Activated T-cell treated with anti-CD3 and anti-CD28 coated beads for 4 hours (primary cell): ENCODE measurements at places on chromosomes 1 and 21.

DNA sequence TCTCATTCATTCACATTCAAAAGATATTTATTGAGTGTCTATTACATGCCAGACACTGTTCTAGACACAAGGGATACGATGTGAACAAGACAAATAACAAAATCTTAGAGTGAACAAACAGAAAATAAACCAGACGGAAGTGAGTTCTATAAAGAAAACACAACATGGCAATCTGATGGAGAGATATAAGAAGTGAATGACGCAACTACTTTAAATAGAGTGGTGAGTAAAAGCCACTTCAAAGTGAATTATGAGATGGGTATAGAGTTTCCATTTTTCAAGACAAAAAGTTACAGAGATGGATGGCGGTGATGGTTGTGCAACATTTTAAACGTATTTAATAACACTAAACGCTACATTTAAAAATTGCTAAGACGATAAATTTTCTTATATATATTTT, 75.4 kb downstream of the CEP170 start:
- DNase-seq, result no peak

- DNase-seq, result no peak
Observed at GRCh38 chr21:42535602-42536171, 22.0 kb downstream of the SLC37A1 start.

- no peak for DNase-seq
Observed at GRCh38 chr1:31861346-31861745, 45.5 kb upstream of the SPOCD1 start.

DNA sequence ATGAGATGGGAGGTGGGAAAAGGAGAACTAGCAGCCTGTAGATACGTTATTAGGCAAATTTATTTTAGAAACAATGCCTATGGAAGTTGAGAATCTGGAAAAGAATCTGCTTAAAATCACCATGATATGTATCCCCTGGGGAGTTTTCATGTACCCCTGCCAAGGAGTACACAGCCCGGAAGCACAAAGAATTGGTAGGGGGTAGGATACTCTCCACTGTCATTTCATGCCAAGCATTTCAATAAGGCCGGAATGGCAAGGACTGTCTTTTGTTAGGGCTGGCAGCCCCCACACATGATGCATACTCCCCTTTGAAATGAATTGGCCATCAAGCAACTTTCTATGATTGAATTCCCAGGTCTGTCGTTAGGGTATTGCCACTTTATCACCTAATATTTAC, 111.5 kb upstream of the APP start:
- DNase-seq, result no peak

GRCh38 chr1:155019377-155020245, 14.0 kb downstream of the DCST2 start:
- no peak for DNase-seq

GRCh38 chr1:231757101-231757404, 130.5 kb downstream of the DISC1 start:
- DNase-seq, result no peak

GRCh38 chr1:114448370-114449036, 62.5 kb downstream of the TRIM33 start:
- no peak for DNase-seq

DNA sequence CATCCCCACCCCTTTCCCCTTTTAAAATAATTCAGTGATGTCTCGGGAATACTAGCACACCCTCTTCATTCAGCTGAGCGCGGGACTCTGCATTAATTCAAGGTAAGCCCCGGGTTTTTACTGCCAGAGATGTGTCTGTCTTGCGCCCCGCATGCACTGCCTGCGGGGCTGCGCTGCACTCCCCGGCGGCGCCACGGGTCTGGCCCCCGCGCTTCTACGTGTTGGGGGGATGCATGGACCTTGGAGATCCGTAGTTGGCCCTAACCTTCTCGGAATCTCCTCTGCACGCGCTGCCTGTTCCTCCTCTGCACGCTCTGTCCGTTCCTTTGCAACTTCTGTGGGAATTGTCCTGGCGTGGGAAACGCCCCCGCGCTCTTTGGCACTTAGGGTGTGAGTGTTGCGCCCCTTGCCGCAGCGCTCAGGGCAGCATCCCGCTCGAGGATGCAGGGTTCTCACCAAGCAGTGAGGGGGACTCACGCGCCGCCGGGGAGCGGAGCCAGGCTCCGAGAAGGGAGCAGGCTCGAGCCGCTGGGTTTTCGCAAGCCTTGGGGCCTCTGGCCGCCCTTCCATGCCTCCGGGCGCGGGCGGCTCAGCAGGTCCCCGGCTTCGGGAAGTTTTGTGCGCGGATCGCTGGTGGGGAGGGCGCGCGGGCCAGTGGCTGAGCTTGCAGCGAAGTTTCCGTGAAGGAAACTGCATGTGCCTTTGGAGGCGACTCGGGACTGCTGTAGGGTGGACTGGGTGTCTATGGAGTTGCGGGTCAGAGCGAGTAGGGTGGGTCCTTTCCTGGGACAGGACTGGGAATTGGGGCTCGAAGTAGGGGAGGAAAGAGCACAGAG, 165.1 kb upstream of the CACNA1E start:
- no peak for DNase-seq

GRCh38 chr1:231327617-231328016, 10.0 kb downstream of the EXOC8 start:
- no peak for DNase-seq

DNA sequence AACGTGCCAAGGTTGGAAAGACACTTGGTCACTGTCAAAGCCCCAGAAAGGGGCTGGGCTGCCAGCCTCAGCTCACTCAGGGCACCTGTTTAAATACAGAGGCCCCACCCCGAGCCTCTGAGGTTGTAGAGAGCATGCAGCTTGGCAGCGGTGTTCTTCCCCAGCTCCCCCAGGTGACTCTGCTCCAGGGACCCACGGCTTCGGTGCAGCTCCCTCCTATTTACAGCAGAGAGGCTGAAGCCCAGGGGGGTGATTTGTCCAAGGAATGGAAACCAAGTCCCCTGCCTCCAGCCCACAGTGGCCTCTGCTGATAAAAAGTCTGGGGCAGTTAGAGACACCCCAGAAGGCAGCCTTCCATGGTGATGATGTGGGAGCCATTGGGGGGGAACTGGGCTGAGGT, 9.1 kb upstream of the C1QA start:
- DNase-seq, result no peak

- DNase-seq, result no peak
Observed at GRCh38 chr1:181104042-181104789, 15.7 kb downstream of the IER5 start.

DNA sequence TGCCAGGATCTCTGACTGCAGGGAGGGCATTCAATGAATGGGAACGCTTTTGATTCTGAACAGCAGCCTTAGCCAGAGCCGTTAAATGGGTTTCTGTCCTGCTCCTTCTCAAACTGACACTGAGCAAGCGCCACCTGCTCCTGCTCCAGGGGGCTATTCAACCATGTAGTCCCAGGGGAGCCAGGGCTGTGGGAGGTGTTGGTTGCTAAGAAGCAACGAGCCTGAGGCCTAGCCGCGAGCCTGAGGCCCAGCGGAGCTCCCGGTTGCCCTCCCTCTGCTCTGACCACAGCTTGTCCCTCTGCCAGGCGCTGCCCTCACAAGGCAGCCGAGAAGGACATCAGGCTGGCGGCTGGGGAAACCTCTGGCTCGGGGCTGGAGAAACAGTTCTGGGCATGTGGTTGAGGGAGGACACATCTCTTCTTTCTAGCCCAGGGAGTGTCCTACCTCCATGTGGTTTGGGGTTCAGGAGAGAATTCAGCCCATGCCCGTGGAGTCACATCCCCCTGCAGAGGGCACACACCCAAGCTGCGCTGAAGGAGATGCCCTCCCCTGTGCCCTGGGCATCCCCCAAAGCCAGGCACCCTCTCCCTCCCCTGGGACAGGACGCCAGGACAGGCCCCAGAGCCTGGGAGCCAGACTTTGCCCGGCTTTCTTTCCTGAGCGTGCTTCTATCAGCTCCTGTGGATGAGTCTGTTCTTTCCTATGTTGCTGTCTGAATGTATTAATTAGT, 18.0 kb downstream of the PCP4 start:
- no peak for DNase-seq

DNA sequence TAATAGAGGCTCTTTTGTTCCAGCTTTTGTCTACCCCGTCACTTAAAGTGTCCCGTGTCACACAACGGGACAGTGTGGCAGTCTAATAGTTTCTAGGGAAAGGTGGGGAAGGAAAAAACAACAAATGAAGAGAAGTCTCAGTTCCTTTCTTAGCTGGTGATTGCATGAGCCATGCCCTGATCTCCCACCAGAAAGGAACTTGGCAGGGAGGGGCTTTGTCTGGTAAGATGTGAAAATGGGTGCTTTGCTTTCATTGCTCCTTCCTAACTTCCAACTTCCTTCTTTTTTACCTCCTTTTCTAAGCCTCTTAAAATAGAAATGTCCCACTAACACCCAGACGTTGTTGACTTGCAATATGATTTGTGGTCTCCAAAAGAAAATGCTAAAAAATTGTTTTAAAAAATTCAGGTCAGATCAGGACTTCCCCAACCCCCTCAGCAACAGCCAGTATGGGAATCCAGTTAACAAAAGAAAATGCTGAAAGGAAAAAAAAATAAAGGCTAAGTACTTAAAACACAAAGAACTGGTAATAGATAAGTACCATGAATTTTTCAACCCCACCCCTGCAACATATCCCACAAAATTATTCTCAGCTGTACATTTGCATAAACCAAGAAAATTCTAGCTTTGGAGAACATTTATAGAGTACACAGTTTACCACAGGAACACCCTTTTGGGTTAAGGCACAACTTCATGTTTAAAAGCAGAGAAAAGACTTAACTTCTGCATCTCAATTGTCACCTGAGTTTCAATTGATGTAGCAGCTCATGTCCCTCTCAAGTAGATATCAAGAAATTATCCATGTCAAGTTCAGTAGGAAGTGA, 106.2 kb downstream of the NIBAN1 start:
- DNase-seq, result no peak

DNA sequence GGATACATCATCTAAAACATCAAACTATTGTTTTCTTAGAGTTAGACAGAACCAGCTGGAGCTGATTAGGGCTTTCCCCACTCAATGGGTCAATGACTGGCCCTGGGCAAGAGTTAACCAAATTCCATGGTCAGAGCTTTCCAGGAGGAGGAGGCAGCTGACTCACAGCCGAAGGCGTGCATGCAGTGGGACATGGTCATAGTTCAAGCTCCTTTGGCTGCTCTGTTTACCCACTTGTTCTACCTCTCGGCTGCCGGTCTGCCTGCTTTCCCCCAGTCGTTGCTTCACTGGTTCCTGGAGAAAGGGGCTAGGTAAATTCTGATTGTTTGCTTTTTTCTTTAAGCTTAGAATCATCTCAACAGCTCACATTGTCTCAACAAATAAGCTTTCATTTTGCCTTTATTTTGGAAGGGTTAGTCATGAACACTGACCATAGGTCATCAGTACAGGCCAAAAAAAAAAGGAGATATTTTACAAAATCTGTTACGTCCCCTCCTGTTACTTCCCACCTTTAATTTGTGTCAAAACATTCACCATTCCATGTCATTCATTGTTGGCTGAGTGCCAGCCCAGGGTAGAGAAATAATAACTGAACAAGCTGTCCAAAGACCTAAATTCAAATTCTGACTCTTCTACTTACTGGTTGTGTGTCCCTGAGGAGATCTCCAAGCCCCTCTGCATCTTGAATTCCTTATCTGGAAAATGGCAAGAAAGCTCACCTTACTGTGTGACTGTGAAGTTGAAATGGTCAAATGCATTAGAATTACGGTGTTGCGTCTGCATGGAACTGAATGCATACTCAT, 12.0 kb downstream of the MAB21L3 start:
- DNase-seq, result no peak

GRCh38 chr1:60073605-60074278, at the start of gene C1orf87:
Gene C1orf87, minus strand, starts transcription at chr1:60073770. Its CDS starts 1,127 bp downstream, at chr1:60072643.
- DNase-seq, result no peak

- DNase-seq, result no peak
Observed at GRCh38 chr1:243968413-243968812, 82.7 kb upstream of the ZBTB18 start.

DNA sequence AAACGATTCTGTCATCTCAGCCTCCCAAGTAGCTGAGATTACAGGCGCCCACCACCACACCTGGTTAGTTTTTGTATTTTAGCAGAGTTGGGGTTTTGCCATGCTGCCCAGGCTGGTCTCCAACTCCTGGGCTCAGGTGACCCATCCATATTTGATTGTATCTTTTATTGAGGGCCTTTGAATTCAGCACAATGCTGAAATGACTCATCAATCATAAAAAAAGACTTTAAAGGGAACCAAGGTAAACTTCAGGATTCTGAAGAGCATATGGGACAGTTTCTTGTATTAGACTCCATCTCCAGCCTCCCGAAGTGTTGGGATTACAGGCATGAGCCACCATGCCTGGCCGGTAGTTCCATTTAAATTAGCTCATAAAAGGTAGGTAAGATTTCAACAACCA, 232.2 kb downstream of the SETD4 start:
- no peak for DNase-seq

DNA sequence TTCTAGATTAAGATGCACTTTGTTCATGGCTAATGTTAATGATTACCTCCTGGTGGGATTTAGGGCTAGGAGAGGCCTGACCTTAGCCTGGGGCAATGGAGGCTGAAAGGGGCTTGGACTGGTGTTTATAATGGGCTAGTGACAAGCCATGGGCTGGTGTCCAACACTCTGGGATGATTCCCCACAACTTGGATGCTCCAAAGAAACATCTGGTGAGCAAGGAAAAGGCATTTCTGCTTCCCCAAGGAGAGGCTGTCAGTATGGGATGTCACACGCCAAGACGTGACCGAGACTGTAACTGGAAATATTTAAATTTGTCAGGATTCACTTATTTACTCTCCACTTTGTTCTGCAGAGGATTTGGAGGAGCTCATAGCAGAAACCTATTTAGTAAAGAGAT, 45.2 kb downstream of the PTPRU start:
- no peak for DNase-seq

GRCh38 chr1:205630651-205631009, 1.2 kb downstream of the ELK4 start:
- no peak for DNase-seq

DNA sequence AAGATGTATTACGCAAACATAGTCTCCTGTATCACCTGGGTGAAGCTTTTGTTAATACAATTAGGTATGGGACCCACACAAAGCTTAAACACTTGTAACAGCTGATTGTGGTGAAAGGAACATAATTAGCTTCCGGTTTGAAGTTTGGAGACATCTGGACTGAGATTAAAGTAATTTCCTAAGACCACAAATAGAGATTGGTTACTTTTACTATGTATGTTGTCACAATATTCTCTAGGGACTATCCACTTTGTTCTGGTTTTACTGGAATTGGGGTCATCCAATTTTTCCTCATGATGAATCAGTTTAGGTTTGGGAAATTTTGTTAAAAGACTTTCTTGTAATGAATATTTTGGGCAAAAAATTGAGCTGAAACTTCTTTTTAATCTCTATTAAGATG, 71.8 kb upstream of the SAMSN1 start:
- DNase-seq, result no peak

DNA sequence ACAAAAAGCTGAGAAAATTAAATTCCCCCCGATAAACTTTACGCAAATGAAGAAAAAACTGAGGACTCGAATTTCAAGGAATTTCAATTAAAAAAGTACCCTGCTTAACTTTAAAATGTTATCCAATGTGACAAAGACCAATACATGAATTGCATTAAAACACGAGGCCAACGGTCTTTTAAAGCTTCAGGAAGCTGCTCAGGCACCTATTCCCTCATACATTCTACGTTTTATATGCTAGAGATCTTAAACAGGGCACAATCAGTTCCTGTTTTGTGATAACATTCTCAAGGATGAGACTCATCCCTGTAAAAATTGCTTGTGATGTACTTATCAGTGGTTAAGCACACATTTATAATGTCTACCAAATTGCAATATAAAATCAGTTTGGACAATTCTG, 3.0 kb downstream of the YOD1 start:
- DNase-seq, result no peak
